ENCODE measurements at places on chromosomes 2 and 18.

DNA sequence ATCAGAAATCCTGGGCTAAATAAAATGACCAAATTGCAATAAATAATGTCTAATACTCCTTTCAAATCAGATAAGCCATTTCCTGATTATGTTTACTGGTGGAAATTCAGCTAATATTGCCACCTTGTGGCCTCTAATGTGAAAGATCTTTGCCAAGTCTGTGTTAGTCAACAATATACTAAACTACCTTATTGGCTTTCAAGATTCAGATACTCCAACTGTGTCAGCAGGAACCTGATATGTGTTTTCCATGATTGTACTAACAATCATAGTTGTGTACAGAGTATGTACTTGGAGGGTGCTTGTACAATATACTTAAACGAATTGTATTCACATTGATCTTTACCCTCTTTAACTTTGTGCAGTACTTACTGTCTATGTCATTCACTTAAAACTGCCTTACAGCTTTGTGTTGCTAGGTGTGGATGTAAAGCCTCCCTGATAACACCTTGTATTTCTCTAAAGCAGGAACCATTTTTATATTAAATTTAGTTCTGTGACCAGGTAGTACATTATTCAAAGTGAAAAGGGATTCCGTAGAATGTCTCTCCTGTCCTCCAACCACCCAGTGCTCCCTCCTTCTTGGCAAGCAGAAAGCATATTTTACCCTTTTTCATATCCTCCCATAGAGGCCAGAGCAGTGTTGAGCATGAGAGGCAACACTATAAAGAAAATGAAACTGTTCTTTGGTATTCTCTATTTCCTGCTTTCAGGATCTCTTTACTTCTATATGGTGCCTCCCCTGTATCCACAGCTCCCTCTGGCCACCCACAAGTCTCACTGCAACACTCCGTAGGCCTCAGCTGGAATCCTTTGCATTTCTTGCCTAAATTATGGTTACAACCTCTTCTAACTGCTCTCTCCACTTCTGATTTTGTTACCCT, 75.2 kb upstream of the C2orf15 start:
- DNase-seq: peak; percentile 73

DNA sequence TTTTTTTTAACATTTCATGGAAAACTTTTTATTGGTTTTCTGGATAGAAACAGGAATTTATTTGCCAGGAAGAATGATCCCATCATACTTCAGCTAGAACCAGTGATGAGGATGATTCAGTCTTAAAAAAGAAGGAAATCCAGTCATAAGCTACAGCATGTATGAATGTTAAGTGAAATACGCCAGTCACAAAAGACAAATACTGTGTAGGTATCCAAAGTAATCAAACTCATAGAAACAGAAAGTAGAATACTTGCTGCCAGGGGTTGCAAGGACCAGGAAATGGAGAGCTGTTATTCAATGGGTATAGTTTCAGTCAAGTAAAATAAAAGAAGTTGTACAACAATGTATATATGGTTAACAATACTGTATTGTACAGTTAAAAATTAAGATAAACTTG, 21.3 kb downstream of the PSME4 start:
- DNase-seq: no peak

- DNase-seq: no peak
Measured at GRCh38 chr2:11824901-11825828, 78.7 kb downstream of the LPIN1 start.

DNA sequence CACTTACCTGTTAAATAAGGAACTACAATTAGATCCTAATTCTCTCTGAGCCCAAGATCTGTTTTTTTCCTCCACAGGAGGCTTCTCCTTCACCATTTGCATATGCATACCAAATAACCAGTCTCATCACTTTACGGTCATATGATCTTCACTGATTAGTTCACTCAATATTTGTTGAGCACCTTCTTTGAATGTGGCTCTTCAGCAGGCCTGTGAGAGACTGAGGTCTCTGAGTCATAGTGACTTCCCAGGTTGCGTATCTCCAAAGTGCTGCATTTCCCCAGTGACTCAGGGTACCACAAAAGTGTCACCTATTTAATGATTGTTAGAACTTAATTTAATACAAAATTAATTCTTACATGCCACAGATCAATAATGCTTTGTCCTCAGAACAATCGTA, 108.8 kb upstream of the TRIB2 start:
- DNase-seq: no peak

GRCh38 chr18:25133879-25134278, 218.1 kb downstream of the ZNF521 start:
- no peak for DNase-seq

GRCh38 chr2:43074592-43075053, 151.8 kb downstream of the ZFP36L2 start:
- no peak for DNase-seq

GRCh38 chr2:238101891-238102841, 2.0 kb downstream of the ESPNL start:
- no peak for DNase-seq

GRCh38 chr2:188295067-188295685, 3.5 kb downstream of the GULP1 start:
- DNase-seq: peak; percentile 23

DNA sequence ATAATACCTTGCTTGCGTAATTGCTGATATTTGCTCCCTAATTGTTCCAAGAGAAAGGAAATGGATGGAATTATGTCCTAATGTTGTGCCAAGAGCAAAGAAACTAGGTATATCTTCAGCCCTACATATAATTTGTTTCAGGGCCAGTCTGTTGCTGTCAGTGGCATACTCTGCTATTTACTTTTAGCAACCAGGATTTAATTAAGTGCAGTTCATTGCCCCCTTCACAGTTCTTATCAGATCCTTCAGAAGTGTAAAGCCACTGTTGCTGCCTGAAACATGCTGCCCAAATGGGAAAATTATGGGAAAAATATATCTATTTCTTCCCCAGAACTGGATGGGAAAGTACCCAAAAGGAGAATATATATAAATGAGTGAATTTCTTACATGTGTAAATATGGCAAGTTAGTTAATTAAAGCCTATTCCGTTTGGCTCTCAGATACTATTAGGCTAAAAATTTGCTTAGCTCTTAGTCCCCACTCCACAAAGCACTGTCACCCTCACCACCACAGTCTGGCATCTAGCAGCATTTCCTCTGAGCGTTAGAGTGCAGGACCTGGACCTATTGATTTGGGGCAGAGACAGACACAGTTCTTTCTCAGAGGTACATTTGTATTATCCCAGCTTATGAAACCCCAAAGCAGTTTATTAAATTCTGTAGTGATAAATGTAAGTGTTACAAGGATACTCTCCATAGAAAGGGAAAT, 72.8 kb upstream of the DTNA start:
- no peak for DNase-seq
